ENCODE measurements at places on chromosomes 7 and 10.

- DNase-seq: no peak
Observed at GRCh38 chr10:73847031-73847430, 27.3 kb downstream of the CAMK2G start.

DNA sequence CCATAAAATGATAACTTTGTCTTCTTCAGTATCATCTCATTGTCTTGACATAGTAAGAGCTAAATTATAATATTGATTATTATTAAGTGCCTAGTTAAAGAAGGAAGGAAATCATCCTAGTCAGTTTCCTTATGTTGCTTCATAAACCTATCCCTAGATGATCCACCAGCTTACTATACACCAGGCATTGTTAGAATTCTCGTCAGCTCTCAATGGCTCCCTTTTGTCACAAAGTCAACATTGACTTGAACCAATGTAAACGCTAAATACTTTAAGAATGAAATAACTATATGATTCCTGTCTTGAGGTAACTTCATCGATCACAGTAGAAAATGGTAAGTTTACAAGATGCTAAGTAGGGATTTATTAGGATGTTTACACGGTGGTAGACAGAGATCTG lies 1162.9 kb downstream of the CNTNAP2 start:
- DNase-seq: no peak

- DNase-seq: no peak
Observed at GRCh38 chr7:98771519-98771918, 98.3 kb downstream of the TMEM130 start.

DNA sequence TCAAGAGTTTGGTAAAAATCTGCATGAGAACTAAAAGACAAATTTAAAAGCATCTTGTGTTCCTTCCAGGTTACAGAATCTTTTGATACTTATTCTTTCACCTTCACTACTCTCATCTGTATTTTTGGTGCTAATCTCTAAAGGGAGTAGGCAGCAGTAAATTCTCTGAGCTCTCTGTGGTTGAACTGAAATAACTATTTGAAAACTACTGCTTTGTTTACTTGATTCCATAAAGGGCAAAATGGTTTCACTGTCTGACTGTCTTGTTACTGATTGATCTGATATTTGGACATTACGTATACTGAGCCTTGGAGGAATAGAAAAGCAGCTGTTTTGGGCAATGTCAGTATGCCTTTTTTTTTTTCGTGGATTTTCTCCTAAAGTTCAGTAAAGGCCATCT lies 103.3 kb downstream of the CHRM2 start:
- no peak for DNase-seq

- DNase-seq: no peak
Observed at GRCh38 chr7:50981743-50982142, 199.0 kb upstream of the GRB10 start.

Measured in activated CD4-positive, alpha-beta T cell treated with anti-CD3 and anti-CD28 coated beads for 36 hours (primary cell).